ENCODE measurements at places on chromosomes 7 and 10.

- no peak for DNase-seq
Observed at GRCh38 chr10:133276435-133277201, at the start of gene ADAM8. Gene ADAM8, minus strand, starts transcription at chr10:133276868. Its CDS starts 51 bp downstream, at chr10:133276817.

GRCh38 chr7:139132887-139133286 is 23.4 kb upstream of the ZC3HAV1 start:
- DNase-seq, result no peak

DNA sequence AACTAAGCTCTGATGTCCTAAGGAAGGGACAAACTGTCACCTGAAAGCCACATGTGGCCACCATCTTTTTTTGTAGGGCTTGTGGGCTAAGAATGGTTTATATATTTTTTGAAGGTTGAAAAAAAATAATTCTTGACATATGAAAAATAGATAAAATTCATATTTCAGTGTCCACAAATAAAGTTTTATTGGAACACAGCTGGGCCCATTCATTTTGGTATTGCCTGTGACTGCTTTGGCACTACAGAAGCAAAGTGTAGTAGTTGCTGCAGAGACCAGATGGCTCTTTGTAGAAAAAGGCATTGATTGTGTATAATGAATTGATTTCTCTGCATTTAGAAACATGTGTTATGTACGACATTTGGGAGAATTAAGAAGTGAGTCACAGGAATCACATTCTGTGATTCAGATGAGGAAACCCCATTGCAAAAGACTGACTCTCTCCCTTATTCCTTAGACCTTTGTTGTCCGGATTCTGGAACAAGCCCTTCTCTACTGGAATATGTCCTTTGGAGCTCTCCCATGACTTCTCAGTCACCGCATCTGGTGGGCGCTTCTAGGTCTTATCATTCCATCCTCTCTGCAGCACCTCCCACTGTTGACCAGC is 438.7 kb downstream of the LRMDA start:
- no peak for DNase-seq

DNA sequence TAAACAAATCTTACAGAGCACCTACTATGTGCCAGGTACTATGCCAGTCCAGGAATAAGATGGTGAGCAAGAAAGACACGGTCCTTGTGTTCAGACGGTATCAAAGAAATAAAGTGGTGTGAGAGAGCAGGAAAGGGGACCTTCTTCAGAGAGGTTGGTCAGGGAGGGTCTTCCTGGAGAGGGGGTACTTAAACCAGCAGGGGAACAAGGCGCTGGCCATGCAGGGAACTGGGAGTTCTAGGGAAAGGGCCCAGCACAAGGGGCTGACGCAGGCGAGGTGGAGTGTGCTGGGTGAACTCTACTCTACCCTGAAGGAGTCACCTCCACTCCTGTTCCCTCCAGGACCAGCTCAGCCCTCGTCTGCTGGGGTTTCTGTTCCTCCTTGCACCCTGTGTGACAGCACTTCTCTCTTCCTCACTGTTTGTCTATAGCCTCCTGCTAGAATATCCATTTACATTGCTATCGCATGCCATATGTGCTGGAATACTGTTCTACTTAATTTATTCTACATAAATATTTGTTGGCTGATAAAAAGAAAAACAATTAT is 73.5 kb downstream of the AOAH start:
- no peak for DNase-seq

DNA sequence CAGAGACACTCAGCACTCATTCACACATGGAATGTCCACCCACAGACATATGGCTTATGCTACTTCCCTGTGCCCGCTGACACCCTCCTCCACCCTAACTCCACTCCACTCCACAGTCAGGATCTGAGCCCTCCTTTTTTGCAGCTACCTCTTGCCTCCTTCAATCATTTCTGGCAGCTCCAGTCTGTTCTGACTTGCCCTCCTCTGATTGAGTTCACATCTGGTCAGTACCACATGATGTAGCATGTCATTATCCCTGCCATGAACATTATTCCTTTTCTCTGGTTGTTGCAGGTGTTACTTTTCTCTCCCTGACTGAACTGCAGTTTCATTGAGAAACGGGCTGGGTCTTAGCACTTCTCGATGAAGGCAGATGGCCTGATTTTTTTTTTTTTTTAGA is 130.1 kb upstream of the EGR2 start:
- no peak for DNase-seq

DNA sequence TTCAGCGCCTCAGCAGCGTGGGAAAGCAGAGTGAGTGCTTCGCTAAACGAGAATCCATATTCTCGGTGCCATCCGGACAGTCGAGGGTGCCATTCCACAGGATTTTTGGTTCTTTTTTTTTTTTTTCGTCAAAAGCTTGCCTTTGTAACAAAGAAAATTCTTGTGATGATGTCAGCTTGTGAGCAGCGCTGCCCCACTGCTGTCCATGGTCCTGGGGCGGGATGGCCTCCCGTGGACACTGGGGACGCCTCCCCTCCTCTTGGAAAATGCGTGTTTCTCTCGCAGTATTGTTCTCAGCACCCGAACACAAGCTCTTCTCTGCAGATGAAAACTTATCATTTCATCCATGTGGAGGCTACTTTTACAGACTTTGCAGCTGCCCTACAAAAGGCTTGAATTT is 477.4 kb downstream of the TCERG1L start:
- DNase-seq, result no peak

All from G401 (cell line).